NCI-H187 treated with DMSO at 0.1 percent for 48 hours (cell line): ENCODE measurements at places on chromosomes 12 and 14.

DNA sequence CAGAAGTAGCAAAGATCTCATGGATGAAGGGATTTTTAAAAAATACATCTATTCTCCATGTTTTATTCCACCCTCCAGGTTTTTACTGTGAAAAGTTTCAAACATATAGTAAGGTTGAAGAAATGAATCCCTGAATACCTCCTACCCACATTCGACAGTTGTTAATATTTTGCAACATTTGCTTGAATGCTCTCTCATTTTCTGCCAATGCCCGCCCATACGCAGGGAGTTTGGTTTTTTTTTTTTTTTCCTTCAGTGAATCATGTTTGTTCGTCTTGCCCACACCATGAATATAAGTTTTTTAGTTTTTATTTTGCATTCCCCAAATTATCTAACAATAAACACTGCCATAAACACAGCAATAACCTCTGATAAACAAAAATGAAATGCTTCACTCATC, 82.9 kb downstream of the MAP1LC3B2 start:
- DNase-seq = no peak

GRCh38 chr12:104604070-104604994, 147.6 kb downstream of the CHST11 start:
- DNase-seq = no peak

GRCh38 chr12:108193917-108194316, 64.8 kb downstream of the WSCD2 start:
- DNase-seq = no peak

GRCh38 chr12:27504507-27504906, 19.5 kb upstream of the PPFIBP1 start:
- DNase-seq = no peak

DNA sequence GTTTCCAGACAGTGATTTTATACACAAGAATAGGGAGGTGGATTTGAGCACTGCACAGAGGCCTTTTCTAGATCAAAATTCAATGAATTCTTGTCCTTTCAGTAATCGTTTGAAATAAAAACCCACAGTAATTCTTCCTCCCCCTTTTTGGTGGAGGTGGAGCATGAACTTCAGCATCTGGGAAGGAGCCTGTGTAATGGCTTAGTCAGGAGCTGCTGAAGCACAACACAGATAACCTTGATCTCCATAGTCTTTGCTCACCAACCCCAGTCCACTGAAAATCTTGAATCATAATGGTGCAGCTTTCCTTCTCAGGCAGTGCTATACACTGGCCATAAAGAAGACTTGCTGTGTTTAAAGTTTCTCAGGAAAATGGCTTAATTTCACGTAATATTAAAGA, 6.4 kb upstream of the TBPL2 start:
- no peak for DNase-seq

DNA sequence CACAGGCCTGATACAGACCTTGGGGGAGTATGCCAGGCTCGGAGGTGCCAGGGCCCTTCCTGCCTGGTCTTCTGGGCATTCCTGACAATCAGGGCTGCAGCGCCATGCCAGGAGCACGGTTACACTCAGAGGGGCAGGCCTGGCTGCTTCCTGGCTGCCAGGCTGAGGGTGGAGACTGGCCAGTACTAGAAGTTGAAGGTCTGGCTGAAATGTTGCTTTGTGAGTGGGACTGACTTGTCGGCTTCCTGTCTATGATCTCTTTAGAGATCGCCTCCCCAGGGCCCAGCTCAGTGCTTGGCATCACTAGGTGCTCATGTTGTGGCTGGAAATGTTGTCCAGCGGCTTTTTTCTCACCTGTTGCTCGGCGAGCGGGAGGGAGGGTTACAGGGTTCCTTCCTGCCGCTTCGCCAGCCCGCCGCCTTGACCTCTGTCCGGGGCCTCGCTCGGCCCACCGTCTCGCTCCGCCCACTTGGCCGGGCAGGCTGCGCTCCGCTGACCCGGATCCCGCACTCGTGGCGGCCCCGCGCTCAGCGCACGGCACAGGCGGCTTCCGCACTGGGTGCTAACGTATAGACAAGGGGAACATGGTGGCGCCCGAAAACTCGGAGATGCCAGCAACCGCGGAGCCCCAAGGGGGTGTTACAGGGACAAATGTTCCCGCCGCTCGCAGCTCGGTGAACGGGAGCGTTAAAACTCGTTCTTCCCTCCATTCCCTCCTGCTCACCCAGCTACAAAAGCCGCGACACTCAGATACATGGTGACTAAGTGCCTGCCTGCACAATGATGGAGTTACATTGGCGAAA, 32.6 kb downstream of the PAPLN start:
- DNase-seq = no peak

GRCh38 chr14:81353691-81354323, 46.3 kb downstream of the STON2 start:
- DNase-seq = no peak

GRCh38 chr12:21656905-21657325, 727 bp downstream of the LDHB start:
- no peak for DNase-seq

- DNase-seq = no peak
Observed at GRCh38 chr14:68239988-68240771, 420.6 kb downstream of the RAD51B start.
